ENCODE measurements at places on chromosomes 16 and 17. TPM values are rescaled to one million over a fixed set of nuclear protein-coding genes. Genes with fewer than 3 reads are reported as not detected.

GRCh38 chr16:57388359-57389086, 16.0 kb upstream of the CCL17 start:
- DNase-seq: peak; percentile 79

DNA sequence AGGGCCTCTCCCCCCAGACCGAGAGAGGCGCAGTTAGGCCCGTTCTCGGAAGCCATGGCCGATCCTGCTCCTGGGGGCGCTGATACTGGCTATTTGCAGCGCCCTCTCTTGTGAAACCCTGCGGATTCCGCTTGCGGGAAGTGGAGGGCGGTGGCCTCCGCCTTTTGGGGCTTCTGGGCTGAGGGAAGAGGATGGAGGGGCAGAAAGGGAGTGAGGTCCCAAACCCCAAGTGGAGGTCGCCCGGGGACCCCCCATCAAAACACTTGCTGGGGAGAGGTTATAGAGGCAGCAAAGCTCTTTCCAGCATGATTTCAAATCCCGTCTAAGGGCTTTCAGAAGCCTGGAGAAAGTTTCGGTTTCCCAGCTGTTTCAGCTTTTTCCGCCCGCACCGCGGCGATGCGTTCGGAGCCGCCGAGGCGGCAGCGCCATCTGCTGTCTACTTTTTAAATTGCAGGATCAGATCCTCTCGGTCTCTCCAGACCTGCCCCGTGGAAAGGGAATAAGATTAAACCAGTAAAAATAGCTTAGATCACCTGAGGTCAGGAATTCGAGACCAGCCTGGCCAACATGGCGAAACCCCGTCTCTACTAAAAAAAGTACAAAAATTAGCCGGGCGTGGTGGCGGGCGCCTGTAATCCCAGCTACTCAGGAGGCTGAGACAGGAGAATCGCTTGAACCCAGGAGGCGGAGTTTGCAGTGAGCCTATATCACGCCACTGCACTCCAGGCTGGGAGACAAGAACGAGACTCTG, 15.8 kb downstream of the SNX20 start:
- DNase-seq: peak; percentile 65

DNA sequence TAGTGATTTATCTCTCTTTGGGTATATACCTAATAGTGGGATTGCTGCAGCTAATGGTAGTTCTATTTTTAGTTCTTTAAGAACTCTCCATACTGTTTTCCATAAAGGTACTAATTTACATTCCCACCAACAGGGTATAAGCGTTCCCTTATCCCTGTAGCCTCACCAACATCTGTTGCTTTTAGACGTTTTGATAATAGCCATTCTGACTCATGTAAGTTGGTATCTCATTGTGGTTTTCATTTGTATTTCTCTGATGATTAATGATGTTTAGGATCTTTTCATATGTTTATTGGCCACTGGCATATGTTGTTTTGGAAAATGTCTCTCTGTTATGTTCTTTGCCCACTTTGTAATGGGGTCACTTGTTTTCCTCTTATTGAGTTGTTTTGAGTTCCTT, 88.5 kb upstream of the ZNF267 start:
- DNase-seq: no peak

- DNase-seq: no peak
Measured at GRCh38 chr16:57343221-57343620, 15.4 kb upstream of the CCL22 start.

DNA sequence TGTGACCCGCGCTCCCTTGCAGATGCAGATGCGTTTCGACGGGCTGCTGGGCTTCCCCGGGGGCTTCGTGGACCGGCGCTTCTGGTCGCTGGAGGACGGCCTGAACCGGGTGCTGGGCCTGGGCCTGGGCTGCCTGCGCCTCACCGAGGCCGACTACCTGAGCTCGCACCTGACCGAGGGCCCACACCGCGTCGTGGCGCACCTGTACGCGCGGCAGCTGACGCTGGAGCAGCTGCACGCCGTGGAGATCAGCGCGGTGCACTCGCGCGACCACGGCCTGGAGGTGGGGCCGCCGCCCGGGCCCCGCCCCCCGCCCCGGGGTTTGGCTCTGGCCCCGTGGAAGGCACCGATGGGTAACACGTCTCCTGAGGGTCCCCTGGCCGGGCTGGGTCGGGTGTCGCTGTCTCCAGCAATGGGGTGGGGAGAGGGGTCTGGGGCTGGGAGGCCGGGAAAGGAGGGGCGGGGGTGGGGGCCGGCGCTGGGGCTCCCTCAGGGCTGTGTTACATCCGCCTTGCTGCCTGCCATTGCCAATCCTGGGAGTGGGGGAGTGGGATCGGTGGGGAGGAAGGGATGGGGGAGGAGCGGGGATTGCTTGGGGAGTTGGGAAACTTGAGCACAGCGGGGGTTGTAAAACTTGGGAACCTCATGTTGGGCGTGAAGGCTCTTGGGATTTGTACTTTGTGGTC, 737 bp downstream of the NUDT16L1 start:
- peak; percentile 29 for DNase-seq

PIRT gene
- total RNA-seq: not detected

DNA sequence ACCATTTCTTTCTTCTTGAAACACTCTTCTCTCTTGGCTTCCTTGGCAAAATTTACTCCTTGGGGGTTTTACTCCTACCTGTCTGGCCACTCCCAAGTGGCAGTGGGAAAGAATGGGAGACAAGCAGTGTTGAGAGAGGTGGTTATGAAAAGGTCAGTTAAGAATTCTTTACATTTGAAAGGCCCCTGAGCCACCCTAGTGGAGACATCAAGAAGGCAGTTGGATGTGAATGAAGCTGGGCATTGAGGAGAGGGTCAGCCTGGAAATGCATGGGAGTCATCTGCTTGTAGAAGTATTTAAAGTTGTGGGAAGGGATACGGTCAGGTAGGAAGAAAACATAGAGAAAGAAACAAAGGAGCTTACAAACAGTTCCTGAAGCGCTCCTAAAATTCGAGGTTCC, 42.3 kb upstream of the CCNF start:
- peak; percentile 17 for DNase-seq

TEDC2 gene
- 3.8 TPM for total RNA-seq

DNA sequence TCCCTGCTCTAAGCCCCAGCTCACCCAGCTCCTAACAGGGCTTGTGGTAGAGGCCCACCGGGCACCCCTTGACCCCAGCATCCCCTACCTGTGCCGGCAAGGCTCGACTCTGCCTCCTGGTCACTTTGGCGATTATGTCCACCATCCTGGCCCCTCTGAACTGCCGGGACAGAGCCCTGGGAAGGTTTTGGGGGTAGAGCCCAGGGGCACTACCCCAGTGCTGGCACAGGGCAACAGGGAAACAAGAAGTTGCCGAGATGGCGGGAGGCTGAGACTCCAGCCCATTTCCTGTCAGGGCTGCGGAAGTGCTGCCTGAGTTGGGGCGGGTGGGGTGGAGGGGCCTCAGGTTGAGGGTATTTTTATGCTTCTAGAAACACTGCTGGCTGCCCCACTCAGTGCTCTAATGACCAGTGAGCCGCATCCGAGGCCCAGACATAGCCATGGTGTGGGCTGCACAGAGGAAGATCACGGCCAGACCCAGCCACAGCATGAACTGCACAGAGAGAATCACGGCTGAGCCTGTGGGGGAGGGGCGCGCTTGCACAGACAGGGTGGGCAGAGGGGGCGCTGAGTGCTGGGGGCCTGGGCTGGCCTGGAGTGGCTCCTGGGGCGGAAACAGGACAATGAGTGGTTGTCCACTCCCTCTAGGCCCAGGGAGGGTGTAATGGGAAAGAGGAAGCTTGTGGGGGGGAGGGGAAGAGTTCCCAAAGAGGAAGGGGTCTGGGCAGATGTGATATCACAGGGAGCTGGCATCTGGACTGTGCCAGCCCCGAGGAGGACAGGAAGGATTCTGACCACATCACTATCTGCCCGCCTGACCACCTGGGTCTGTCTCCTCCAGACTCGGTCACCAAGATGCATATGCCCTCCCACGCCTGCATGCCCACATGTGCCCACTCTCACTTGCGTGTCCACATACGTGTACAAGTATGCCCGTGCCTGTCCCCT, 22.3 kb downstream of the ARHGAP27 start:
- DNase-seq: no peak

GRCh38 chr17:40061609-40062038, 1.1 kb upstream of the THRA start:
- no peak for DNase-seq

GRCh38 chr17:48455791-48456190, 25.8 kb upstream of the SKAP1 start:
- no peak for DNase-seq

SHCBP1 gene
- total RNA-seq: 16.8 TPM

DNA sequence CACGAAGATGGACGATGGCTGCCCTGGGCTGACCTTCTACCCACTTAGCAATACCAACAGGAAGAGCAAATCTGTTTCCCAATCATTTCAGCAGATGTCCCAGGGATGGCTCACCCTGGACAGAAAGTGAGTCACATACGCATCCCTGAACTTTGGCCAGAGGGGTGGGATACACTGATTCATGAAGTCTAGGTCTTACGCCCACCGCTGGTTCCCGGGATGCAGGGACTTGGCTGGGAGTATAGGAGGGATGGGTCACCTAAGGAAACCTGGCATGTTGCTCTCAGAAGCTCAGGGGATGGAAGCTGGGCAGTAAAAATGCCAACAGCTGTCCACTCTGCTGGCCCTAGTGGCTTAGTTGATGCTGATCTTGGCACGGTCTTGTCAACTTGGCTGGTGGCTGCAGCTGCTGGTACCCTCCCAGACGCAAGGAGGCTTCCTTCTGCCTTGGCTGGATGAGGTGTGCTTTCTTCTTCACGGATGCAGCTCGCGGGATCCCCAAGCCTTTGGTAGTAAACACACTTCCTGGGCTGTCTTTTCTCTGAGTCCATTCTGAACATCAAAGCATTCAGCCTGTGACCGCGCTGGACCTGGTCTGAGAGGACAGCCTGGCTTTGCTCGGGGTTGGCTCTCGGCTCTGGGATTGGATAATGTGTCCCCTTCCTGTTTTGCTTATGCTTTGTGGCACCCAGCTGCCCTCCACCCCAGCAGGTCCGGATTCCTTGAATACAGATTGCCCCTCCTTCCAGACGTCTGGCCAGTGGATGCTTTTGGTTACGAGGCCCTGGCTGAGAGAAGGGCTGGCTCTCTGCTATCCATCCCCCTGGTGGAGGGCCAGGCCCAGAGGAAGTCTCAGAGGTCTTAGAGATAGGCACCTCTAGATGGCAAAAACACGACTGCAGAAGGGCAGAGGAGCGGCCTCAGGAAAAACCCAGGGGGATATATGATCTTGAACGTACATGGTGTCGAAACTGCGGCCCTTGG, 71.5 kb downstream of the RAP1GAP2 start:
- DNase-seq: no peak

- DNase-seq: no peak
Measured at GRCh38 chr17:17504341-17505140, 8.3 kb upstream of the RASD1 start.
